ENCODE measurements at places on chromosomes 1 and 21.

- no peak for DNase-seq
These were observed at the start of gene SPRR1A for GRCh38 chr1:152983743-152984142. SPRR1A (plus strand) TSS chr1:152984081; CDS start chr1:152985231, 1,150 bp downstream.

- DNase-seq = no peak
These were observed 553.0 kb downstream of the SMYD3 start for GRCh38 chr1:245953876-245954660.

- no peak for DNase-seq
These were observed 13.9 kb upstream of the MYCL start for GRCh38 chr1:39915499-39916129.

GRCh38 chr1:54390655-54391054, 15.5 kb downstream of the SSBP3 start:
- no peak for DNase-seq

- DNase-seq = no peak
These were observed 190.4 kb upstream of the TNR start for GRCh38 chr1:175933801-175934200.

DNA sequence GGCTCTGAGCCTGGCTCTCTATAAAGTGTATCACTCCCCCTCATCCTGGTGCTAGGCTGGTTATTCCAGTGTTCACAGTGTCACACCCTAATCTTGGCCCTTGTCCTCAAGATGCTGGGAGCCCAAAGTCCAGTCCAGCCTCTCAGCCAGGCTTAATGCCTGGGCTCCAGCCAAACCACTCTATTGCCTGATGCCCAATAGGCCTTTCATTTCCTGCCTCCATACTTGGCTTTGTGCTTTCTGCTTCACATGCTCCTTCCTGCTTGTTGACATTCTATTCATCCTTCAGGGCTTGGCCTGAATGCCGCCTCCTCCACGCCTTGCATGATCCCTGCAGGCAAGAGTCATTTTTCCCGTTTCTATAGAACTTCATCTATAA, 1.7 kb downstream of the KLHDC8A start:
- no peak for DNase-seq

GRCh38 chr1:43359696-43360095, 915 bp downstream of the CDC20 start:
- DNase-seq = no peak

- no peak for DNase-seq
These were observed 26.4 kb downstream of the PLXNA2 start for GRCh38 chr1:208217781-208218180.

DNA sequence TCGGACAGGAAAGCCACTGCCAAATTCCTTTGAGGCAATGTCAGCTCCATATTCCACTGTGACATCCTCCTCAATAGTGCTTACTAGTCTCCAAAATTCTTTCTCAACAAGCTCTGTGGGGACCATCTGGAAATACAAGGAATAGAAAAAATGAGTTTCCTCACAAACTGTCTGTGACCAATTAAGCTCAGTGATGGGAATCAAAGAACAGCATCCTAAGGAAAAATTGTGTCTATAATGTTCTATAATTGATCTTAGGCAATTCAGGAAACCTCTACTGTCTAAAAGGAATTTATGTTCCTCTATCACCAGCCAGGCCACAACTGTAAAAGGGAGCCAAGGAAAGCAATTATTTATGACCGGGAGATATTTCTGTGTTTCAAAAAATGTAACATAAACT, 46.1 kb upstream of the SYT2 start:
- no peak for DNase-seq

- no peak for DNase-seq
These were observed 24.2 kb upstream of the CXADR start for GRCh38 chr21:17488620-17489019.

GRCh38 chr1:206049919-206050600, 2.9 kb upstream of the RHEX start:
- no peak for DNase-seq

DNA sequence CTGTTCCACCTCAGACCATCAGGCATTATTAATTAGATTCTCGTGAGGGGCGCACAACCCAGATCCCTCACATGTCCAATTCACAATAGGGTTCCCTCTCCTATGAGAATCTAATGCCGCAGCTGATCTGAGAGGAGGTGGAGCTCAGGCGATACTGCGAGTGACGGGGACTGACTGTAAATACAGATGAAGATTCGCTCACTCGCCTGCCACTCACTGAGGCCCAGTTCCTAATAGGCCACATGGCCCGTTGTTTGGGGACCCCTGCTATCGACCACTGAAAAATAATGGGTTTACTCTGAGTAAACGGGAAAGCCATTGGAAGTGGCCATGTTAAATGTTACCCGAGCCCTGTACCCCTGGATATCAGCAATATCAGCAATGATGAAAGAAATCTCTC, 65.9 kb downstream of the GRIK1 start:
- DNase-seq = no peak

DNA sequence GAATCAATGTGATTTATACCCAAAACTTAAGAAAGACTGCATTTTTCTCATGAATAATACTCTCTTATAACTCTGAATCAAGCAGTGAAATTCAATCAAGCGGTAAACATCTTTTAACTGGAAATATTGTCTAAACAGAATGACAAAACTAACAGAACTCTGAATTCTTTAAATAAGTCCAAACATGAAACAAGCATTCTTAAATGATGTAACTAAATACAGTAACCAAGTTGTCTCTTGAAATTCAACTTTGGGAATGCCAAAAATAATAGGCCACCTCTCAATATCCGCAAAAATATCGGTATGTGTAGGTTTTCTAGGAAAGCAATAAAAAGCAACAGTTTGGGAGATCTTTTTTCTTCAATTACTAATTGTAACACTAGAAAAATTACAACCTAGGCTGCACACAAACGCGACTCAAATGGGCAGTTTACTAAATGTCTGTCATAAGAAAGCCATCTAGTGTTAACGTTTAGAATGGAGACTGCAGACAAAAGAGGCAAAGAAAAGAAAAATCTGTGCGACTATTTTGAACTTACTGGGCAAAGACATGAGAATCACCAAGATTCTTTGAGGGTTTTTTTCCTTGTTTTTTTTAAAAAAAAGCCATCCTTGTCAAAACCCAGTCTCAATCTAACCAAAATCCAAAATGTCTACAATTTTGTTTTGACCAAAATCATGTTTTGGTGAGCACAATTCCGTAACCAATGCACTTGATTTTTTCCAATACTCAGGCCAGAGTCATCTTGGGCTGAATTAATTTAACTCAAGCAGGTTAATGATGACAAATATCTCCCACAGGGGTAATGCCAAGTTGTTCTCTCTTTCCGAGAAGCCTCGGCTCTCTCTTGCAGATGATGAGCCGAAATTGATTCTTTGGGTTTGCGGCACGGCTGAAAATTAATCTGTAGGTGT, 1.3 kb downstream of the SIPA1L2 start:
- DNase-seq = no peak

DNA sequence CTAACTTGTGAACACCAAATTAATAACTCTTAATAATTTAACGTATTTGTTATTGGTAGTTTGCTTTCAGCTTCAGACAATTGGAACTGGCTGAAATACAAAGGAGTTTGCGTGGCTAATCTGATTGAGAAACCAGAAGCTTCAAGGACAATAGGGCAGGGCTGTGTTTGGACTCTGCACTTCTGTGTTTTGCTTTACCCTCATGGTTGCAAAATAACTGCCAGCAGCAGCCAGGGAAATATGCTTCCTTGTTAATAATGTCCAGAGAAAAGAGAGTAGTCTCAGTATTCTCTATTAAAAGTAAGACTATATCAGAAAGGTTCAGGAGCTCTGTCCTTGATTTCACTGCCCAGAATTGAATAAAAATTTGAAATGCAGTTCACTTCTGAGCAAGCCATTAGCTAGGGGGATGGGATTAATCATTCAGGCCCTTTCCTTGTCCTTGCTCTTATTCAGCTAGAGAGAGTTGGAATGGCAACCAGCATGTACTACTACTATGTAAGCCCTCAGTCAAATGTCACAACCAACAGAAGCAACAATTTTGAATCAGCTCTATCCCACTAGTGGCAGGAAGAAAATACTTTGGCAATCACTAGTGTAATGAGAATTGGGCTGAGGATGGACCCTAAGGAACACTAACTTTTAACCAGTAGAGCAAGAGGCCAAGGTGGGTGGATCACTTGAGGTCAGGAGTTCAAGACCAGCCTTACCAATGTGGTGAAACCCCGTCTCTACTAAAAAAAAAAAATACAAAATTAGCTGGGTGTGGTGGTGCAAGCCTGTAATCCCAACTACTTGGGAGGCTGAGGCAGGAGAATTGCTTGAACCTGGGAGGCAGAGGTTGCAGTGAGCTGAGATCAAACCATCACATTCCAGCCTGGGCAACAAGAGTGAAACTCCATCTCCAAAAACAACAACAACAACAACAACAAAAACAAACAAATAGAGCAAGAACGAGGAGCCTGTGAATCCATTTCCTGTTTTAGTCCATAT, 76.8 kb downstream of the POU2F1 start:
- DNase-seq = no peak

DNA sequence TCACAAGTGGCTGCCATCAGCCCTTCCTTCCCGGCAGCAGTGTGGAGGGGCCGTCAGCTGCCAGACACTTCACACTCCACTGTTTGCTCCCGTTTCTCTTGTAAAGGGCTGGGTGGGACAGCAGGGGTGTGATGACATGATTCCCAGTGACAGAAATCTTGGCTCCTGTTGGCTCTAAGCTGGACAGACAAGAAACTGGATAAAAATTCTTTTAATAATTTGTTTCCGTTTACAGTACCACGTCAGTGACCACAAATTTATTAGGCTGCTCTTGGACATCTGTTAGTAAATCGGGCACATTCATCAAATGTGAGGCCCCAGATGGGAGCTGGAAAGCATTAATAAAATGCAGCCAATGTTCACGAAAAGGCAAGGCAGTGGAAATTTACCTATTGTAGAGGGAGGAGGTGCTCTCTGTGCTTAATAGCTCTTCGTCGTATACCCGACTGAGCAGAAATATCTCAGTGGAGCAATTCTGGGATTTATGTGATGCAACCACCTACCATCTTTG, 353.7 kb upstream of the GREM2 start:
- DNase-seq = no peak

- DNase-seq = no peak
These were observed 39.0 kb downstream of the VANGL1 start for GRCh38 chr1:115680730-115681111.

DNA sequence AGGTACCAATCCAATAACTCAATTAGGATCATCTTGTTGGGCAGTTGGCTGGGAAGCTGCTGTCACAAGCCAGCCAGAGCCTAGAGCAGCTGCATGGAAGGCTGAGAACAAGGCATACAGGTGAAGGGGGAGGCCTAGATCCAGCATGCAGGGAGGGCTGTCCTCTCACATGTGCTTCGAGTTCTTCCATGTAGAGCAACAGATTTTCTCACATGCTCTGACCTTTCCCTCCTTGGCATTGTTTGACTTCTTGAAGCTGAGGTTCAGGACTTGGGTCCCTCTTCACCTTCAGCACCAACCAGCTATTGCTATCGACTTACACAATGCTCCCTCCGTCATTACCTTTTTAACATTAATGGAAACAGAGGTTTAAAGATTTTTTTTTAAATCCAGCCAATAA, 257.7 kb downstream of the ATG4C start:
- DNase-seq = no peak

DNA sequence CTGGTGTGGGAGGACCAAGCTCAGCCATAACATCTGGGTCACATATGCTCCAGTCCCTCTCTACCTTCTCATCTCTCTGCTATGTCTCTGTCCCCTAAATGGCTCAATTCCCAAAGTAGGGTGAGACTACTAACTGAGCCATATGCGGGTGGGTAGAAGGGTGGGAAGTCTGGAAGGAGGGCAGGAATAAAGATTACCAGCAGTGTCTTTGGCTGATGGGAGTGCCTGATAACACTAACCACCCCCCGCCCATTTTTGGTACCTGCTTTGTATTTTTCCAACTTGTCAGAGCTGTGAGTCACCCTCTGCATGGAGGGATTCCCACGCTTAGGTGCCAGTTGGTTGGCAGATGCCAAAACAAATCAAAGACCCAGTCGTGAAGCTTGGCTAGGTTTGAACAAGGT, 14.9 kb upstream of the SSBP3 start:
- no peak for DNase-seq

DNA sequence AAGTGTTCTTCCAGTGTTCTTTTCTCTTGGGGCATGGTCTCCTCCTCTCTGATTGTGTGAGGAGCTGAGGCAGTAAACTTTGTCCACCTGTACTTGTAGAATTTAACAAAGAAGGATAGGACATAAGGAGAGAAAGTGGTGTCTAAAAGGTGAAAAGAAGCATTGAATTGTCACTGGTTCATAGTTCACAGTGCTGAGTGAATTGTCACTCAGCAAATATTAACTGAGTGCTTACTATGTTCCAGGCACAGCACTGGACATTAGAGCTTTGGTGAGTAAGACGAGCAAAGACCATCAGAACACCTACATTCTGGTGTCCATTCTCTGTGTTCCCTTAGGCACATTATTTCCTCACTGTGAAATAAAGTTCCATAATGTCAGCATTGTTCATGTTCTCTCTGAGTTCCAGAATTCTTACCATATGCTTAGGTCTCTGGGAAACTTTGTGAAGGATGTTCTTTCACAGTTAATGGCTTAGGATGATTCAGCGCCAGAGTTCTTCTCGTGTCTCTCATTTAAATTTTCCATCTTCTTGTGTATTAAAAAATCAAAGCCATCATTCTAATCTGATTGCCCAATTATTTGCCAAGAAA, 156.8 kb upstream of the HOOK1 start:
- no peak for DNase-seq

DNA sequence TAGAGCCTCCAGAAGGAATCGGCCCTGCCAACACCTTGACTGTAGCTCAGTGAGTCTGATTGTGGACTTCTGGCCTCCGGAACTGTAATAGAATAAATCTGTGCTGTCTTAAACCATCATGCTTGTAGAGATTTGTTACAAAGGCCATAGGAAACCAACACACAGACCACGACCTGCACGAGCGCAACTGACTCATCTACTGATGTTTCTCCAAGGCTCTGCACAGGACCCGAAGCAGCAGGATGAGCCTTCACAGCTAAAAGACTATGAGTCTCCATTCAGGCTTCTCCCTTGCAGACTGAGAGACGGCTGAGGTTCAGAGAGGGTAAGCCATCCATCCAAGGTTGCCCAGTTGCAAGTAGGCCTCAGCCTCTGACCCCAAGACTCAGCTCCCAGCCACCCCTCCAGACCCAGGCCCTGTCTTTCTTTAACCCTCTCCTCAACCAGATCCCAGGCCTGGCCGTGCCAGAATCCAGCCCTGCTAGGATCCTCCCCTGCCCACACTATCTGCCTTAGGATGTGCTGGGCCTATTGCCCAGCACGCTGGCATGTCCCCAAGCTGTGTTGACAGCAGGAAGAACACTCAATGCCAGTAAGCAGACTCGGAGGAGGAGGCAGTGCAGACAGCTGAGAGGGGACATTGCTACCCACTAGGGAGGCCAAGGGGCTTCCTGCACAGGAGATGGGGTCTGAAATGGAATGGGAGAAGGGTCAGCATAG, 109.0 kb downstream of the HMGB4 start:
- DNase-seq = no peak

DNA sequence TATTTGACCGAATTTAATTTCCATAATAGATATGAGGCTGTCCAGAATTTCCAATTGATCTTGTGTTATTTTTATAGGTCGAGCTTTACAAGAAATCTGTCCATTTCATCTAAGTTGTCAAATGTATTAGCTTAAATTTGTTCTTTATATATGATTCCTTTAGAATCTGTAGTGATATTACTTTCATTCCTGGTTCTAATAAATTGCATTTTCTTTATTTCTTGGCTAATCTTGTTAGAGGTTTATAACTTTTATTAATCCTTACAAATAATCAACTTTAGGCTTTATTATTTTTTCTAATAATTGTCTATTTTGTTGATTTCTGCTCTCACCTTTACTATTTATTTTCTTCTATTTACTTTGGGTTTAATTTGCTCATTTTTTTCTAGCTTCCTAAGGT, 14.0 kb downstream of the IFT25 start:
- no peak for DNase-seq

All from T-helper 17 cell (primary cell).